Peyer's patch (tissue), 4 donors: ENCODE measurements at places on chromosomes 12 and 14.

GRCh38 chr14:95260537-95261361 lies 59.0 kb downstream of the CLMN start:
- no peak overlapping the region for H3K4me3 ChIP-seq
- no peaks in the 10 kb centered on the region for H3K36me3 ChIP-seq
- H3K27me3 ChIP-seq: no peaks in the 10 kb centered on the region
- DNase-seq: no peak

DNA sequence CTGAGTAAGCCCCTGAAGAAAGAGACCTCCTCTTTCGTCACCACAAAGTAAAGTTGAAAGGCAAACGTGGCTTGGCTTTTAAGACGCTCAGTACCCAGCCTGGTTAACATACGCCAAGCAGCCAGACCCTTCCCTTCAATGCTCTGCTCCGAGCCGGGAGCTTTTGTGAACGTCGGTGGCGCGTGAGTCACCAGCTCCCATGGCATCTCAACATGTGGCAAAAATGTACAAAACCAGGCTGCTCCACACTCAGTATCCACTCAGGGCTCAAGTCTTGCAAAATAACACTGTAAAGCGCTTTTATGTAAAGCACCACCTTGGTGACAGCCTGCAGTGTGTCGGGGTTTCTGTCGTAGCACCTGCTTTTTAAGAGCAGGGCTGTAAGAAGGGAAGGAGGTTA lies 89.0 kb downstream of the SETD3 start:
- H3K36me3 ChIP-seq: peaks cover 7% of the 10 kb centered on the region
- H3K4me3 ChIP-seq: no peak overlapping the region
- DNase-seq: no peak
- peaks cover 7% of the 10 kb centered on the region for H3K4me1 ChIP-seq
- H3K27me3 ChIP-seq: no peaks in the 10 kb centered on the region

- no peak overlapping the region for H3K27ac ChIP-seq
- DNase-seq: no peak
- no peaks in the 10 kb centered on the region for H3K36me3 ChIP-seq
- H3K27me3 ChIP-seq: no peaks in the 10 kb centered on the region
- H3K4me1 ChIP-seq: no peaks in the 10 kb centered on the region
Observed at GRCh38 chr14:99224948-99225347, 47.0 kb downstream of the BCL11B start.

- H3K4me1 ChIP-seq: peaks cover 77% of the 10 kb centered on the region
- peak overlapping the region; percentile 9 for H3K4me3 ChIP-seq
- H3K27me3 ChIP-seq: no peaks in the 10 kb centered on the region
Observed at GRCh38 chr12:111430433-111431353, 25.0 kb downstream of the SH2B3 start.

GRCh38 chr12:7061596-7061995 lies 1.1 kb downstream of the C1S start:
- no peak for DNase-seq
- no peak overlapping the region for H3K27ac ChIP-seq
- peak overlapping the region; percentile 18 for H3K4me3 ChIP-seq
- no peaks in the 10 kb centered on the region for H3K36me3 ChIP-seq
- H3K27me3 ChIP-seq: no peaks in the 10 kb centered on the region

- no peak for DNase-seq
- no peak overlapping the region for H3K27ac ChIP-seq
- H3K4me3 ChIP-seq: no peak overlapping the region
Observed at GRCh38 chr14:83575301-83575700, 1954.6 kb upstream of the FLRT2 start.

DNA sequence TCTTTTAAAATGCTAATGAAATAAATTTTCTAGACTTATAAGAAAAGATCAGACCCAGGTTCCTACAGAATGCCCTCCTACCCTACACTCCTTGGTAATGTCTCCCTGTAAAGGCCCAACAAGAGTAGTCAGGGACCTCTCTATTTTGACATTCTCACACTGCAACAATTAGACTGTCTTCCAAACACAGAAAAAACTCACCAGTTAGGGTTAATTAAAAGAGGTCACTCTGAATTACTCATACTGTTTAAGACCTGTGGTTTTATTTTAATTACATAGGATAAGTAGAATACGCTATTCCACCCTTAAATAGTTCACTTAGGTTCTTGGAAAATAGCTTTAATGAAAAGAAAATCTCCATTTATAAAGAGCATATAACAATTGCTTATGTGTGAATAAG lies 142.4 kb downstream of the ITPR2 start:
- H3K36me3 ChIP-seq: peaks cover 11% of the 10 kb centered on the region
- H3K27me3 ChIP-seq: no peaks in the 10 kb centered on the region
- no peaks in the 10 kb centered on the region for H3K4me1 ChIP-seq
- H3K27ac ChIP-seq: no peak overlapping the region
- no peak for DNase-seq

- H3K27ac ChIP-seq: no peak overlapping the region
- no peaks in the 10 kb centered on the region for H3K27me3 ChIP-seq
- peaks cover 13% of the 10 kb centered on the region for H3K4me1 ChIP-seq
Observed at GRCh38 chr14:24784981-24785380, 151.0 kb upstream of the GZMB start.

- no peaks in the 10 kb centered on the region for H3K36me3 ChIP-seq
- H3K27me3 ChIP-seq: no peaks in the 10 kb centered on the region
- no peak overlapping the region for H3K4me3 ChIP-seq
Observed at GRCh38 chr12:47413806-47414205, 292.0 kb downstream of the RPAP3 start.

DNA sequence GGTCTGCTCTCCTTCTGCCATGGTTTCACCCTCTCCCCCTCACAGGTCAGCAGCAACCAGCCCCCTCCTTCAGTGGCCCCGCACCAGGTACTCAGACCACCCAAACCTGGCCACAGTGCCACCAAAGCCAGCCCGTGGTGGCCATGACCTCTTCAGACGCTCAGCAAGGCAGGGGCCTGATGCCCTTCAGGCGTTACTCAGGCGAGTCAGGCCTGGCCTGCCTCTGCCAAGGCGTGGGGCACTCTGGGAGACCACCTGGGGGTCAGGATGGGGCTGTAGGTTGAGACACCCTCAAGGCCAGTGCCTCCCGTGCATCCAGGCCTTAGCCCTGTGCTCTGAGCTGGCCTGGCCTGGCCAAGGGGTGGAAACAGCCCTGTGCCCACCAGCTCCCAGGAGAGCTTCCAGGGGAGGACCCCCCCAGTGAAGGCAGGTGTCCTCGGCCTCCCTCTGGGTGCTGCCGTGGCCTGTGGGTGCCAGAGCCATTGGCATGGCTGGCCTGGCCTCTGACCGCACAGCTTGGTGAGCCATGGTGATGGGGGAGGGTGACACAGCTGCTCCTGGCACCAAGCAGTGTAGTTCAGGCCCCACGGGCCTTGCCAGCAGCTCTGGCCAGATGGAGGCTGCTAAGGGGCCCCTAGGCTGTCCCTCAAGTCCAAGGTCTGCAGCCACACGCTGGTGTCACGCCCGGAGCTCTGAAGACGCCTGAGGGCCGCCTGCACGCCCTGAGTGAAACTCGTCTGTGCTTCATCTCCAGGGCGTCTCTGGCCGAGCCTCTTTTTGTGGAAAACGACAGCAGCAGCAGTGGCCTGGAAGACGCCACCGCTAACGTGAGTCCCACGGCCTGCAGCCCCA lies 15.1 kb downstream of the XRCC3 start:
- DNase-seq: no peak
- H3K36me3 ChIP-seq: no peaks in the 10 kb centered on the region
- no peak overlapping the region for H3K4me3 ChIP-seq
- no peak overlapping the region for H3K27ac ChIP-seq

- no peak overlapping the region for H3K27ac ChIP-seq
- H3K4me1 ChIP-seq: no peaks in the 10 kb centered on the region
- no peak overlapping the region for H3K4me3 ChIP-seq
- no peaks in the 10 kb centered on the region for H3K27me3 ChIP-seq
- no peak for DNase-seq
Observed at GRCh38 chr14:33979613-33980276, 28.9 kb upstream of the EGLN3 start.

DNA sequence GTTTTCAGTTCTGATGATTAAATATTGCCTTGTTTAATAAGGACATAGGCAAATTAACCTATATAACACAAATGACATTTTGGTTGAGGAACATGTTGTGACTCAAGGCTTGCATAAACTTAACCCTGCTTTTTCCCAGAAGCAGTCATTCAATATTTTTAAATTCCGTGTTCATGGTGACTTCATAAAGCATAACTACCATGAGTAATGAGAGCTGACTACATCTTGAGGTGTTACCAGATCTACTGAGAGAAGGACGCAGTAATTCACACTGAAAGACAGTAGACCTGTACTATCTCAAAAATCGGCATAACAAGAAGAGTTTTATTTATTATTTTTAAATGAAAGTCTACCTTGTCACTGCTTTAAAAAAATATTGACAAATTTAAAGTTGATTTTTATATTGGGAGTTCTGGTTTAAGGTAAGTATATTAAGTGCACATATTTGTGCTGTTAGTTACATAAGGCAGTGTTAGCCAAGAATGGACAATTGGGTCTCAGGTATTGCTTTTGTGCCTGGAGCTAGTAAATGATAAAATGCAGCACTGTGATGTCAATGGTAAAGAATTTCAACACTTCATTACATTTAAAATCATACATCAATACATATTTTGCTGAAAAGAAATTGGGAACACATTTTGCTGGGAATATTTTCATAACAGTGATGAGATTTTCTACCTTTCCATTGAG lies 1198.5 kb downstream of the FSCB start:
- no peaks in the 10 kb centered on the region for H3K27me3 ChIP-seq
- no peak for DNase-seq
- H3K4me1 ChIP-seq: no peaks in the 10 kb centered on the region
- H3K27ac ChIP-seq: no peak overlapping the region
- no peaks in the 10 kb centered on the region for H3K36me3 ChIP-seq

- no peak for DNase-seq
- no peaks in the 10 kb centered on the region for H3K36me3 ChIP-seq
- H3K4me1 ChIP-seq: no peaks in the 10 kb centered on the region
Observed at GRCh38 chr12:116015525-116015924, 262.0 kb downstream of the MED13L start.

- H3K27me3 ChIP-seq: no peaks in the 10 kb centered on the region
- no peak overlapping the region for H3K27ac ChIP-seq
- no peak for DNase-seq
- no peaks in the 10 kb centered on the region for H3K36me3 ChIP-seq
- H3K4me1 ChIP-seq: peaks cover 8% of the 10 kb centered on the region
Observed at GRCh38 chr14:24086193-24086955, 7.7 kb upstream of the PCK2 start.

GRCh38 chr12:11633968-11634367 lies 15.5 kb upstream of the ETV6 start:
- no peaks in the 10 kb centered on the region for H3K4me1 ChIP-seq
- H3K27me3 ChIP-seq: no peaks in the 10 kb centered on the region
- H3K4me3 ChIP-seq: no peak overlapping the region
- DNase-seq: no peak

- H3K4me1 ChIP-seq: no peaks in the 10 kb centered on the region
- no peaks in the 10 kb centered on the region for H3K27me3 ChIP-seq
- H3K36me3 ChIP-seq: no peaks in the 10 kb centered on the region
- no peak for DNase-seq
- H3K27ac ChIP-seq: no peak overlapping the region
- no peak overlapping the region for H3K4me3 ChIP-seq
Observed at GRCh38 chr12:47549258-47549657, 156.6 kb downstream of the RPAP3 start.

- H3K4me1 ChIP-seq: no peaks in the 10 kb centered on the region
- H3K36me3 ChIP-seq: no peaks in the 10 kb centered on the region
- DNase-seq: no peak
- H3K27ac ChIP-seq: no peak overlapping the region
- H3K4me3 ChIP-seq: no peak overlapping the region
- no peaks in the 10 kb centered on the region for H3K27me3 ChIP-seq
Observed at GRCh38 chr14:90562652-90563051, 165.8 kb downstream of the CALM1 start.

- H3K4me3 ChIP-seq: no peak overlapping the region
- H3K4me1 ChIP-seq: peaks cover 22% of the 10 kb centered on the region
- DNase-seq: no peak
- H3K27me3 ChIP-seq: no peaks in the 10 kb centered on the region
- H3K27ac ChIP-seq: no peak overlapping the region
Observed at GRCh38 chr12:57839996-57840395, 6.5 kb downstream of the CTDSP2 start.

- H3K27me3 ChIP-seq: no peaks in the 10 kb centered on the region
- no peak overlapping the region for H3K4me3 ChIP-seq
- no peak for DNase-seq
Observed at GRCh38 chr12:75922944-75923642, 108.5 kb downstream of the PHLDA1 start.

- H3K27ac ChIP-seq: no peak overlapping the region
- H3K27me3 ChIP-seq: no peaks in the 10 kb centered on the region
- no peaks in the 10 kb centered on the region for H3K36me3 ChIP-seq
- no peaks in the 10 kb centered on the region for H3K4me1 ChIP-seq
- DNase-seq: no peak
Observed at GRCh38 chr12:69309461-69309860, 38.7 kb upstream of the LYZ start.

DNA sequence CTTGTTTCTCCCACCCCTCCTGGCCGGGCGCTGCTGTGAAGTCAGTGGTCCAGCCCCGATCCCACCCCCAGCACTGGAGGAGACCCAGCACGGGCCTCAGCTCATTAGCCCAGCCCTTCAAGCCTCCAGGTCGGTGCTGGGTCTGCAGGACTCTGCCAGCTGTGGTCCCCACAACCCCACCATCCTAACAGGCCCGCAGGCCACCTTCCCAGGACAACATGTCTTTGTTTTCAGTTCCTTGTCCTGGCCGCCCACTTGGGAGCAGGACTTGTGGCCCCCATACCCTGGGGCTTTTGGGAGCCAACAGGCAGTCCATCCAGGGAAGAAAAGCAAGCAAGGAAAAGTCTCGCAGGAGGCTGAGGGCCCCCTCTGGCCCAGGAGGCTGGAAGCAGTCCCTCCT lies 60.0 kb downstream of the HRK start:
- H3K36me3 ChIP-seq: no peaks in the 10 kb centered on the region
- H3K27me3 ChIP-seq: no peaks in the 10 kb centered on the region
- no peak overlapping the region for H3K27ac ChIP-seq
- H3K4me3 ChIP-seq: no peak overlapping the region
- H3K4me1 ChIP-seq: no peaks in the 10 kb centered on the region
- DNase-seq: no peak

DNA sequence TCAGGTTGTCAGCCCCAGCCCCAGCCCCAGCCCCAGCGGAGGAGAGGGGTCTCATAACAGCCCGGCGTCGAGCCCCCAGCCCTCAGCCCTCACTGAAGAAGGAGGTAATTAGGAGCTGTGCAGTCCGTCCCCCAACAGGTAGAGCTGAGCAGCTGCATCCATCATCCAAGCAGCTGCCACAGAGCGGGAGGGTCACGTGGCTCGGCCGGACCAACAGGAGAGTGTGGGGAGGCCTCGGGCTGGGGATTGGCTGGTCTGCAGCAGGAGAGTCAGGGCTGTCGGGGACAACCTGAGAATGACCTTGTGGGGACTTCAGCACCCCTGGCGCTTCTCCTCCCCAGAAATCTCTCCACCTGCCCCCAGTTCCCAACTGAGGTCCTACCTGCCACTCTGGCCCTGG lies 29.6 kb downstream of the SMUG1 start:
- DNase-seq: peak; percentile 33
- H3K36me3 ChIP-seq: no peaks in the 10 kb centered on the region
- no peaks in the 10 kb centered on the region for H3K27me3 ChIP-seq
- no peak overlapping the region for H3K27ac ChIP-seq
- no peak overlapping the region for H3K4me3 ChIP-seq

- DNase-seq: peak; percentile 89
- peaks cover 15% of the 10 kb centered on the region for H3K4me1 ChIP-seq
- no peak overlapping the region for H3K4me3 ChIP-seq
- H3K36me3 ChIP-seq: no peaks in the 10 kb centered on the region
Observed at GRCh38 chr14:69693801-69694729, 72.9 kb upstream of the SRSF5 start.
